ENCODE measurements at places on chromosomes 11 and 22.

DNA sequence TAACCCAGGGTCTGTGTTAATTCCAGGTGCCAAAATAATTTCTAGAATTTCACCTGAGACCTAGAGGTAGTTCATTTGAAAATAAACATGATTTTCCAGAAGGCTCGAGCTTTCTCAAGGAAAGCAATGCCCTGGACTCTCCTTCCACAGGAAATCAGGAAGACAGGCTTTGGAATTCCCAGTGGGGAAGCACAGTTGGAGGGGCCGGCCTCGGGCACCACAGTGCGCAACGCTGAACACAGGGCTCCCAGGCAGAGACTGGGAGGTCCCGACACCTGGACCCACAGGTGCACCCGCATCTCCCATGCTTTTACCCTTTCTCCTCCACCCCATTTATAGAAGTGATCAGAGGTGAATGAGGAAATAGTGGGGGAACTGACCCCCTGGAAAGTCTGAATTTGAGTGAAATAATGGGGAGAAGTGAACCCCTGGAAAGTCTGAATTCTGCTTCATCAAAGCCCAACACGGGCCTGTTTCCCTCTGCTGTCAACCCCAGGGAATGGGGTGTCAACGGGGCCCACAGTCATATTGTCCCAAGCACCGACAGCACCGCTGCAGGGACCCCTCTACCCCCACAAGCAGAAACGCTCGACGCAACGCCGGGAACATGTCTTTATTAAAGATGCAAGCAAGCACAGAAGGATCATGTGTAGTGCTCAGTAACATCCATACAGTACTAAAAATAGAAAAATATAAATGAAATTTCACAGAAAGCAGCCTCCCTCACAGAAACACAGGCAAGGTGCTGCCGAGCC, 12.0 kb upstream of the EFCAB6 start:
- no peak for DNase-seq

DNA sequence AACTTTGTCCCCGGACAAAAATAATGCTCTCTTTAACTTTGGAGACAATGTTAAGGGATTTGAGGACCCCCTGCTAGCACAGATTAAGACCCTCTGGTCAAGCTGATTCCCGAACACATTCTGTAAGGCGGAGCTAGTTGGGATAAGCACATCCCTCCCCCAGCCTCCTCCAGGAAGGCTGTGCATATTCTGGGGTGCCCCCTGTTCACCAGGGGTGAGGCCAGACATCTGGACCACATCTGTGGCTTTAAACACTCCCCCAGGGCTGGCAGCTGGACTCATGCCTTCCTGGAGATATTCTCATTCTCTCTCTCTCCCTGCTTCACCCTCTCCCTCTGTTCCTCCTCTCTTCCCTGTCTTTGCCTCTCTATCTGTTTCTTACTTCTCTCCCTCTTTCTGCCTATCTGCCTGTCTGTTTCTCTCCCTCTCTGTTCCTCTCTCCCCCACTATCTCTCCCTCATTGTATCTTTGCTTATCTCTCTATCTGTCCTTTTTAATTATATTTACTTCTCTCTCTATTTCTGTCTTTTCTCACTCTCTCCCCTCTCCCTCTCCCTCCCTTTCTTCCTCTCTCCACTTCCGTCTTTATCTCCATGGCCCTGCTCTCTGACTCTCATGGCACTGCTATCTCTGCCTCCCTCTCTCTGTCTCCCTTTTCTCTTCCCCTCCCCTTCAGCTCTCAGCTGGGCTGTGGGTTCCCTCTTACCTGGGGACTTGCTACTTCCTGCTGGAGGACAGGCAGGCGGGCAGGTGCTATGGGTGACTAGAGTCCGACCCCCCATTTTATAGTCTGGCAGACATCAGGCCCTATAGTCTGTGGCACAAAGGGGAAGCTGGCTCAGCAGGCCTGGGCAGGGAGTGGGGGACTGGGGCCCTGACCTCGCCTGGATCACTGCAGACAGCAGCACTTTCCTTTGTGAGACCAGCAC, at the start of gene CRYBB1:
CRYBB1 (minus strand) TSS at position 757 of the 929 bp plus-strand sequence. CDS start 1,708 bp downstream, outside the sequence.
- no peak for DNase-seq

GRCh38 chr11:115377882-115378296, 126.3 kb downstream of the CADM1 start:
- no peak for DNase-seq

DNA sequence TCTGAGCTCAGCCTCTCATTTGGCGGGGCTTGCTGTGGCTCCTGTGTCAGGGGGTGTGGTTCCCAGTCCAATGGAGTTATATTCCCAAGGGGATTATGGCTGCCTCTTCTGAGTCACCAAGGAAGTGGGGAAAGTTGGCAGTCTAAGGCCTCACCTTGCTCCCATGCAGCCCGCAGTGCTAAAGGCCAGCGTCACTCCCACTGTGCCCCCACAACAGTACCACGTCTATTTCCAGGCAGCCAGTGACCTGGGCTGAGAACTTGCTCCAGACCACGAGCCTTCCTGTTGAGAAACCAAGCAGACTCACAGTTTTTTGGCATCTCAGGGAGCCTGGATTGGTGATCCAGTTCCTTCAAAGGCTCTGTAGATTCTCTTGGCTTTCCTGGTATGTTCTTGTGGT, 45.6 kb downstream of the OR2AT4 start:
- no peak for DNase-seq

- no peak for DNase-seq
Observed at GRCh38 chr11:22566293-22566692, 59.3 kb downstream of the FANCF start.

GRCh38 chr11:29293825-29294224, 723.0 kb downstream of the KCNA4 start:
- no peak for DNase-seq

DNA sequence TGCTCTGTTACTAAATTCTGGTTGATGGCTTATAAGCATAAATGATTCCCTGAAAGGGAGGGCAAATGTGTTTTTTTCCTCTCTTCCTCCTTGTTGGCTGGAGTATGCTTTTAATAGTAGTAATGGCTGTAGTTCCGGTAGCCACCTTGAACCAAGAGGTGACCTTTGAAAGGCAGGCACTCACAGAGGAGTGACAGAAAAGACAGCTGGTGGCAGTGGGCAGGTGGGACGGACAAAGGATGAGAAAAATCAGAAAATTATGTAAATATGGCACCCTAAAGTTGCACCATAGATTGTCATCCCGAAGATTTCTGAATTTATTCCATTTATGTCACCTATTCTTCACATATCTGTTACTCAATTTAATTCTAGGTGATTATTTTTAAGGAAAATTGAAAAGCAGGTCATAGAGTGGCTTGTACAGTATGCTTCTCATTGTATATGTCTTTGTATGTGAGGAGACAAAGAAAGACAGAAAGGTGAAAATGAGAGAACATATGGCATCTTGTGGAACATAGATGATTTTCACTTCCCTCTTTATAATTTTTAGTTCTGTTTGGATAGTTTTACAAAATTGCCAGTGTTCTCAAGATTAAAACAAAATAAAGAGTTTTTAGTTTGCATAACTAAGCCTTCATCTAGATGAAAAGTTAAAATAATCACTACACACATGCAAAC, 17.0 kb downstream of the CASP12 start:
- DNase-seq, result no peak

- DNase-seq, result no peak
Observed at GRCh38 chr22:19982991-19983578, 33.5 kb downstream of the ARVCF start.

DNA sequence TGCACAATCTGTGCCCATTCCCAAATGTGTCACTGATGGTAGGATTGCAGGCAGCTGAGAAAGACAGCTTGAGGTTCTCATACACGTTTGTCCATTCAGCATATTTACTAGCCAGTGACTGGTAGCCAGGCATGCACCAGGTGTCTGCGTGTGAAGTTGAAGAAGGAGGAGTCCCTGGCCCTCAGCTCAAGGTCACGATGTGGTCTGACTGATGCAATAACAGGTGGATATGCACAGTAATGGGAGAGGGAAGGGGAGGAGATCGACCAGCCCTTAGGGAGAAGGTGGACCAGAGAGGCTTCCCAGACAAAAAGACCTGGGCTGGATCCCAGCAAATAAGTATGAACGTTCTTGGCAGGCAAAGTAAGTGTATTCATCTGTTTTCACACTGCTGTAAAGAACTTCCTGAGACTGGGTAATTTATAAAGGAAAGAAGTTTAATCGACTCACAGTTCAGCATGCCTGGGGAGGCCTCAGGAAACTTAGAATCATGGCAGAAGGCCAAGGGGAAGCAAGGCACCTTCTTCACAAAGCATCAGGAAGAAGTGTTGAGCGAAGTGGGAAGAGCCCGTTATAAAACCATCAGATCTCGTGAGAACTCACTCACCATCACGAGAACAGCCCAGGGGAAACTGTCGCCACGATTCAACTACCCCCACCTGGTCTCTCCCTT, 96.0 kb downstream of the MN1 start:
- no peak for DNase-seq

DNA sequence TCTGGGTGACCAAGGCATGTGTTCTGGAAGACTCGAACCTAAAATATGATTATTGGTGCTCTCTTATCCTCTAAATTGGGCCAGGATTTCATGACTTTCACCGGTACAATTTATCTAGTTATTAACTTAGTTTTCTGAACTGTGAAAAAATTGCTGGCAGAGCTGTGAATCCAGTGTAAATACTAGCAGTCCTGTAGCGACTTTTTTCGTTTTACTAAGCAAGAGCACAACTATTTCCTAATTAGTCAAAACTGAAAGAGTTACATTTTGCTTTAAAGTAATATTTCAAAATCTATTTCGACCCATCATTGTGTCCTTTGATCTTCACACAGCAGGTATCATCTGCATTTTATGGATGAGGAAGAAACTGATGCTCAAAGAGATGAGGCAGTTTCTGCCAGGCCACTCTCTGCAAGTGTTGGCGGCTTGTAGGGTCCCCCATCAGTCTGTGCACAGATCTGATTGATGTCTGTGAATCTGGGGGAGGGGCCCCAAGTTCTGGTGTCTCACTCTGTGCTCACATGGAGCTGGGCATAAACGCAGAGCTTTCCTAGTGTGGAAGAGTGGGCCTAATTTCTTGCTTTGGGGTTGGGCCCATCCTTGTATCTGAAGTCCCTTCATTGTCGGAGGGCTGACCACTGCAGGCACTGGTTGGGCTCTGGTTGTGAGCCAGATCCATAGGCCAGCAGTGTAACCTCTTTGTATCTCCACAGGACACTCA, 1.4 kb upstream of the TRMT2A start:
- no peak for DNase-seq

DNA sequence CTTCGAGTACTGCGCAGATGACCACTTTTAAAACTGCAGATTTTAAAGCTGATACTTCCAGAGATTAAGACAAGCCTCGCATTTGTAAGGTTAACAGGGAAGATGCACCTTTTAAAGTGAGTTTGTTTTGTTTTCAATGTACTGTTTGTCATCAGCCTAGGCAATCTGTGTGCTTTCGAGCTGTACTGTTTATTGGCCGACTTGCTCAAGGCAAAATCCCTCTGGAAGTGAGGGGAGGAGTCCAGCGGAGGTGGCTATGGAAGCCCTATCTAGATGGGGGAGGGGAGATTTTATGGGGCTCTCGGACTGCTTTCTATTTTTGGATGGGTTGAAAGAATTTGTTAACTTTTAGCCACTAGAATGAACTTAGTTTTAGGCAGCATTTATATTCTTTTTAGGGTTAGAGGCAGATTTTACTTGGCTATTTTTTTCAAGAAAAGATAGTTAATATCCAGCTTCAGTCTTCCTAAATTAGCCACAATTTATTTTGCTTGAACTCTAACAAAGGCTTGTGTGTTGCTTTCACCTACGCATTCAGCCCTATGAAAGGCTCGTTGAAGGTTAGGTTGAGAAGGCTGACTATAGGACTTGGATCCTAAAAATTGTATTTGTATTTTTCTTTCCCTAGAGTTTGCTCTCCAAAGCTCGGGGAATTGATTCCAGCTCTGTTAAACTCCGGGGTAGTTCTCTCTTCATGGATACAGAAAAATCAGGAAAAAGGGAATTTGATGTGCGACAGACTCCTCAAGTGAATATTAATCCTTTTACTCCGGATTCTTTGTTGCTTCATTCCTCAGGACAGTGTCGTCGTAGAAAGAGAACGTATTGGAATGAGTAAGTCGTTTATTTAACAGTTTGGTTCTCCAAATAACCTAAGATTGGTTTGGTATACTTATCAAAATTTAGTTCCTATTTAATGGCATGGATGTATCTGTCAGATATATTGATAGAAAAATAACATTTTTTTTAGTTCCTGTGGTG, 2.1 kb downstream of the WEE1 start:
- no peak for DNase-seq

DNA sequence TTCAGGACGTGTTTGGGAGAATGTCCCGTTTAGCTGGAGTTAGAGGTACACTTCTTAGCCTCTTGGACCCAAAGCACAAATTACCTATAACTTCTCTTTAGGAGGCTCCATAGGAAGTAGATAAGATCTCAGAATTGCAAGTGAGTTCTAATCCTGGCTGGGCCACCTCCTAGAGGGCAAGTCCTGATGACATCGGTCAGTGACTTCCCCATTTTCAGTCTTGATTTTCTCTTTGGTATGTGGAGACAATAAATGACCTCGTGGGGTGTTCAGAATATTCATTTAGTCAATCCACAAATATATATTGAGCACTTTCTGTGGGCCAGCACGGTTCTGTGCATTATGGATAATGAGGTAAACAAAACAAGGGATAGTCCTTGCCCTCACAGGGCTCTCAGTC, 208.6 kb downstream of the CWF19L2 start:
- no peak for DNase-seq

DNA sequence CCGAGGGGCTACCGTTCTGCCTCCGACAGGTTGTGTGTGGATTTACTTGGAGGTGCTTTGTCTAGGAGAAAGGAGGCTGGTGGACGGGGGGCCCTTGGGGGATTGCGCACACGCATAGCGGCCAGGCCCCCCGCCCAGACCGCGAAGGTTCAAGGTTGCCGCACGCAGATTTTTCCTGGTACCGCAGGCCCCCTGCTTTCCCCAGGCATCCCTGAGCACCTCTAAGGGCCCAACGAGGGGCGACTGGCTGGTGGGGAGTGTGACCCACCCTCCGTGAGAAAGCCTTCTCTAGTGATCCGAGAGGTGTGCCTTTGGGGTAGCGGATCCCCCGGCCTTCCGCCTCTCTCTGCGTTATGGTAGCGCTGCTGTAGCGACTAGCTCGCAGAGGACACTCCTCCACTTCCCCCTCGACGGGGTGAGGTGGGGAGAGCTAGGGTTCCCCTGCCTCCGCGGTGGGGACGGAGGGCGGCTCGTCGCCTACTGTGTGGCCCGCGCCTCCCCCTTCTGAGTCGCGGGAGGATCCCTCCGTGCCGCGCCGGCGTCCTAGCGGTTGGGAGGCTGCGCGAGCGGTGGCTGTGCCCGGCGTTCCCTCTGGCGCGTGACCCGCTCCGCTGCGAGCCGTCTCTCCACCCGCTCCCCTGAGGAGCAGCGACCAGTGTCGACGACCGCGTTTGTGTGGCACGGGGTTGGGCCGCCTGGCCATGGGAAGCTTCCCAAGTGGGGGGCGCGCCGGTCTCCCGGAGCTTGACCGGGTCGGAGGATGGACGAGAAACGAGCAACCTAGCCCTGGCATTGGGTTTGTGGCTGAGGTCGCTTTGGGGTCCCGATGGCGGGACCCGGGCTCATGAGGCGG, 3900.0 kb upstream of the OR11H1 start:
- DNase-seq, result no peak

GRCh38 chr11:2164861-2165555, 4.0 kb upstream of the INS start:
- no peak for DNase-seq

Measured in NCI-H1048 (cell line).